Activated T-cell treated with anti-CD3 and anti-CD28 coated beads, Interleukin-2, amount 50 U/mL, for 4 hours (primary cell): ENCODE measurements at places on chromosomes 1 and 21. TPM values are rescaled to one million over a fixed set of nuclear protein-coding genes. Genes with fewer than 3 reads are reported as not detected.

Gene ROR1
- total RNA-seq: 0.08 TPM

Gene UTP11
- total RNA-seq: 104 TPM

Gene TTC24
- 2.9 TPM for total RNA-seq

Gene C1QA
- 0.38 TPM for total RNA-seq

Gene SLC1A7
- not detected for total RNA-seq
